IMR-90 (cell line): ENCODE measurements at places on chromosomes 3 and 15. TPM values are rescaled to one million over a fixed set of nuclear protein-coding genes. Genes with fewer than 3 reads are reported as not detected.

Gene ADGRG7
- total RNA-seq = not detected in 2 replicates

Gene SH2D7
- total RNA-seq = not detected in 2 replicates

Gene TGM5
- total RNA-seq = not detected in 2 replicates

Gene ITIH3
- 0.72 and 1.1 TPM in 2 replicates for total RNA-seq

Gene GABRA5
- total RNA-seq = 7.3 and 8.3 TPM in 2 replicates

Gene CSPG4
- total RNA-seq = 12.4 and 14.7 TPM in 2 replicates
